ENCODE measurements at places on chromosomes 7 and 10. TPM values are rescaled to one million over a fixed set of nuclear protein-coding genes. Genes with fewer than 3 reads are reported as not detected.

- DNase-seq: no peak
These were observed 11.0 kb downstream of the PDGFA start for GRCh38 chr7:508461-509170.

DNA sequence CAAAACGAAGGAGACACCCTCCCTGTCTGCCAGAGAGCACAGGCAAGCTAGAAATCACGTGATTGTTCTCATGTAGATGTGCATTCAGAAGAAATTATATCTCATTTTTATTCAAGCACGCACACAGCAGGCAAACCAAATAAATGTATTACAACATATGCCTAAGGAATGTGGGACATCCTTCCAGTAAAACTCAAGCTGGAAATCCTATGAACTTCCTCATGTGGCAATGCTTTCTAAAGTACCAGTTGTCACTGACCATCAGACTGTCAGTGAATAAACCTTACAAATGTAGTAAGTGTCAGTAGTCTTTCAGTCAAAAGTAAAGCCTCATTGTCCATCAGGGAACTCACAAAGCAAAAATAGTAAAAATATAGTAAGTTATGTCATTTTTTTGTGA, 350.1 kb upstream of the POM121L12 start:
- no peak for DNase-seq

DNA sequence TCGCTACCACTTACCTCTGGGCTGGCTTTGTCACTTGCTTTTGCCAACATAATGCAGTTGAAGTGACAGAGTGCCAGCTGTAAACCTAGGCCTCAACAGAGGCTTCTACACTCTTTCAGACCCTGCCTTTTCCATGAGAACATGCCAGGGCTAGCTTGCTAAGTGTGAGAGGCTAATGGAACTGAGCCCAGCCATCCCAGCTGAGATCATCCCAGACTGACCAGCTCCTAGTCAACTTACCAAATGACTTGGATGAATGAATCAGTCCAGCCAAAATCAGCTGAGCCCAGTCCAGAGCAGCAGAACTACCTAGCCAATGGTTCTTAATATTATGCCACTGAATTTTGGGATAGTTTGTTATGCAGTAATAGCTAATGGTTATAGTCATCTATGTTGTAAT, 34.7 kb upstream of the MKLN1 start:
- DNase-seq: no peak

GRCh38 chr7:40882071-40882658, 747.4 kb downstream of the SUGCT start:
- no peak for DNase-seq

CDK14 gene
- 20.6 TPM for total RNA-seq

DNA sequence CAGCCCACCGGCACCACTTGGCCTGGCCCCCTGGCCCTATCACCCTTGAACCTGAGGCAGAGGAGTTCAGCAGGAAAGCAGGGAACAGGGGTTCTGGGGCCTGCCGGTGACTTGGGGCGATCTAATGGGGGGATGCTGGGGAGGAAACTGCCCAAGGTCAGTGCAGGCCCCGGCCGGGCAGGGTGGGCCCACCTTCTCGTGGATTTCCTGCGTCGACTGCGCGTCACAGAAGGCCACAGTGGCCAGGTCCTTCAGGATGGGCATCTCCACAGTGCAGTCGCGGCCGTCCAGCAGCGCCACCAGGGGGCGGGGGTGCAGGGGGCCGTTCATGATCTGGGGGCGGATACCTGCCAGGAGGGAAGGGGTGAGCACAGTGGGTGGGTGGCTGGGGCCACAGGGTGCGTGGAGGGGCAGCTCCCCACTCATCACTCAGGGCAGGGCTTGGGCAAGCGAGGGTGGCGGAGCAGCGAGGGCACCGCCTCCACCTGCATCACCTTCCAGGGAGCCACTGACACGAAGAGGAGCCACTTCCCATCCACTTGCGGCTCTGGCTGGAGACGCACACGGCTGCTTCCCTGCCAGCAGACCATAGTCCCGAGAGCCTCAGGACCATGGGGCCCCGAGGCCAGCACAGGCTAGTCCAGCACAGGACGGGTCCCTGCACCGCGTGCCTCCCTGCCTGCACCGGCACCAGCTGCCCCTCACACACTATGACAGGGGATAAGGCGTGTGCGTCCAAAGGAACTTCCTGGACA, 61.4 kb downstream of the ZRANB1 start:
- no peak for DNase-seq

GRCh38 chr10:44922796-44923545, 11.8 kb downstream of the TMEM72 start:
- no peak for DNase-seq

GRID2IP gene
- total RNA-seq: 0.24 TPM

GRCh38 chr7:100545360-100546128, 6.5 kb downstream of the AGFG2 start:
- DNase-seq: peak; percentile 91

- DNase-seq: peak; percentile 10
These were observed 193.2 kb downstream of the CREB5 start for GRCh38 chr7:28605427-28606085.

CHST15 gene
- 1.9 TPM for total RNA-seq

GRCh38 chr7:142445019-142445686, 187.3 kb upstream of the PRSS58 start:
- DNase-seq: no peak

DNA sequence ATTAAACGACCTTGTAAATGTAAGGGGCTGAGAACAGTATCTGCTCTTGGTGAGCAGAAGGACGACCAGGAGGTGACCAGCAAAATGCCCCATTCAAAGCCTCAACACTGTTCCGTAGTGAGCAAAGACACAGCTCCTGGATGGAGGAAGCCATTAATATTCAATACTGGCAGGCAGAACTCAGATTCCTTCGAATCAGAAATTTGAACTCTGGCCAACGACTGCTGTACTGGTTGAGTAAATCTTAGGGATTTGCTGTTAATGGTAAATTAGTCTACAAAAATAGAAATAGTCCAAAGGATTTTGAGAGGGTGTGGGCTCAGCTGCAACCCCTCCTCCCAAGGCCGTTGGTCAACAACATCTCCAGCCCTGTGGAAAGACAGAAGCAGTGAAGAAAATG, 130.5 kb upstream of the PFKP start:
- DNase-seq: peak; percentile 5

- DNase-seq: no peak
These were observed 237.1 kb downstream of the ELFN1 start for GRCh38 chr7:1906988-1907745.

GTF2IRD2 gene
- 7.6 TPM for total RNA-seq

- DNase-seq: no peak
These were observed 54.7 kb downstream of the ADAMTS14 start for GRCh38 chr10:70726909-70727495.

DNA sequence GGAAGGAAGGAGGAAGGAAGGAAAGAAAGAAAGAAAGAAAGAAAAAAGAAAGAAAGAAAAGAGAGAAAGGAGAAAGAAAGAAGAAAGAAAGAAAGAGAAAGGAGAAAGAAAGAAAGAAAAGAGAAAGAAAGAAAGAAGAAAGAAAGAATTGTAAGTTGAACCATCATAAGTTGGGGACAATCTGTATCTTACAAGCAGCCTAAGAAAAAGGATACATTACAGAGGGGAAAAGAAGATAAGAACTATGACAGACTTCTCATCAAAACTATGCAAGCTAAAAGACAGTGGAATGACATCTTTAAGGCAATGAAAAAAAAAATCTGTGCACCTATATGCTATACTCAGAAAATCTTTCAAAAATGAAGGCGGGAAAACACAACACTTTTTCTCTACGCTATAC, 50.3 kb upstream of the SP4 start:
- DNase-seq: no peak

DNA sequence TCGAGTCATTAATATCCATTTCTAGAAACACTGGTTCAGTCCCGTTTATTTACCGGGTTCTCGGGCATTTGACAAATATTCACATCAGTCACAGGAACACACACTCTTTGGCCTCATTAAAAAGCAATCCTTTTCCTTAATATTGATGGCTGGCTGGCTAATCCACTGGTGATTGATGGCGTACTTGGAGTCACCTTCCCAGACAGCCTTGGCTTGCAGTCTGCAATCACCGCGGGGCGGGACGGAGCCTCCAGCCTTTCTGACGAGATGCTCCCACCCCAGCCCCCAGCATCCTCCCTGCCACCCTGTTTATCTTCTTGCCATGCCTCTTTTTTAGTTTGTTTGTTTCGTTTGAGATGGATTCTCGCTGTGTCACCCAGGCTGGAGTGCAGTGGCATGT, 36.6 kb downstream of the SRRM3 start:
- no peak for DNase-seq

DNA sequence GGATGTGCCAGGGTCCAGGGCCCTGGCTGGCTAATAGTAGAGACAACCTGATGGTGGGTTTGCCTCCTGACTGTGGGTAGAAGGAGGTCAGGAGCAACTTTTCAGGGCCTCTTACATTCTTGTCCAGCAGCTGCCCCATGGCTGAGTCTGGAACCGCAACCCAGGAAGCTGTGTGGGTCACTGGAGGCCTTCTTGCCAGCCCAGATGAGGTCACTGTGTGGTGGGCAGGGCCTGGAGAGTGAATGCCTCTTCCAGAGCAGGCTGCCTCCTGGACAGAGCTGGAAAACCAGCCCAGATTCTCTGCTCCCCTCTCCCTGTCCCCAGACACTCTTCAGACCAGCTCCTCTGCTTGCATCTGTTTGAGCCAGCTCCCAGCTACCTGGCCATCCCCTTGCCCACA, 43.5 kb upstream of the LEP start:
- DNase-seq: no peak

NRG3 gene
- 0.42 TPM for total RNA-seq

DNA sequence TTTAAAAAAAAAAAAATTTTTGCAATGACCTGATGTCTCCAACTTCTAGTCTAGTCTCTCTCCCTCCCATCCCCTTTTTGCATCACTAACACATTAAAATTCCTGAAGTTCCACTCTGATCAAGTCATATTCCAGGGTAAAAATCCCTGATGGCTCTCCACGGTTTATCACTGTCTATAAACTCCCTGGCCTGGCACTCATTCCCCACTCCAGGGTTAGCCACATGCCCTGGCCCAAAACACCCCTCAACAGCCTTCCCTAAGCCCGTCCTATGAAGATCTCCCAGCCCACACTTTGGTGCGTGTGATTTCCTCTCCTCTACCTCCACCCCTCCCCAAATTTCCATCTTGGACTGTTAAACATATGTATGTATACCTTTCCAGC, 125.4 kb downstream of the JAZF1 start:
- DNase-seq: no peak

- DNase-seq: no peak
These were observed 40.7 kb downstream of the LEP start for GRCh38 chr7:128281605-128282380.

GRCh38 chr10:132685921-132686680, 99.8 kb downstream of the NKX6-2 start:
- no peak for DNase-seq

GTPBP10 gene
- total RNA-seq: 5.4 TPM
